ENCODE measurements at places on chromosomes 3 and 15. TPM values are rescaled to one million over a fixed set of nuclear protein-coding genes. Genes with fewer than 3 reads are reported as not detected.

CCR2 gene
- 2.5 TPM for total RNA-seq

MESP1 gene
- total RNA-seq = 1.1 TPM

TRH gene
- total RNA-seq = not detected

FBLN2 gene
- total RNA-seq = 0.41 TPM

CLDN1 gene
- 10.7 TPM for total RNA-seq
